ENCODE measurements at places on chromosomes 3 and 15. TPM values are rescaled to one million over a fixed set of nuclear protein-coding genes. Genes with fewer than 3 reads are reported as not detected.

The MYO9A gene
- 25.6 TPM for total RNA-seq

The TMEM45A gene
- 3.7 TPM for total RNA-seq

The THBS1 gene
- total RNA-seq, result 38.1 TPM

DNA sequence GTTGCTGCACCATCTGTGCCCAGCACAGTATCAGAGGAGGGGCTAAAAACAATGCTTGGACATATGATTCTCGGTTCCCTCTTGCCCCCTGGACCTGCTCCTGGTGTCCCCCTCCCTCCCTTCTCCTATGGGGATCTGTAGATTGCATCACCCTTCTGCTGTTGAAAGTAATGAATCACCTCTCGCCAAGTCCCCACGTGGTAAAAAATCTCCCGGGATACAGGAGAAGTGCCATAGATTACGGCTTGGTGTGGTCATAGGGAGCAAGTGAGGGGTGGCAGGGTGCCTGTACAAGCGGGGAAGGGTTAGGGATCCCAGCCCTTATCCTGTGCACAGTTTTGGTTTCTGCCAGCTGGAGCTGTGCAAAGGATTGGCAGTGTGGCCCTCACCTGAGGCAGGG, 37.7 kb downstream of the AMOTL2 start:
- no peak for DNase-seq

GRCh38 chr3:151838574-151839312, 24.8 kb downstream of the AADAC start:
- no peak for DNase-seq

DNA sequence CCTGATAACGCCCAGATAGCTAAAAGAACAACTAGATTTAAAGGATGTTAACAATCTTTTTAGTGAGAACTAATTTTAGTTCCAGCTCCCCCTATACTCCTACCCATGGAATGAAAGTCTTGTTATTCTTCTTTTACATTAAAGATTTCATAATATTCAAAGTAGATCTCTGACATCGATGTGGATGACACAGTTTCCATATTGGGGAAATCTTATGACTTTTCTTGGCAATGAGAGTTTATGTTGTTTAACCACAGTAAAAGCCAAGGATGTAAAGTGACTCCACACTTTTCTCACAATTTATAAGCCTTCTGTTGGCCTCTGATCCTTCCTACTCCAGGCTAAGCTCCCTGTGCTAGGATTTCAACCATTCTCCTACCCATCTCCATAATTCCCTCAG, 332.6 kb upstream of the KCNMB2 start:
- no peak for DNase-seq

DNA sequence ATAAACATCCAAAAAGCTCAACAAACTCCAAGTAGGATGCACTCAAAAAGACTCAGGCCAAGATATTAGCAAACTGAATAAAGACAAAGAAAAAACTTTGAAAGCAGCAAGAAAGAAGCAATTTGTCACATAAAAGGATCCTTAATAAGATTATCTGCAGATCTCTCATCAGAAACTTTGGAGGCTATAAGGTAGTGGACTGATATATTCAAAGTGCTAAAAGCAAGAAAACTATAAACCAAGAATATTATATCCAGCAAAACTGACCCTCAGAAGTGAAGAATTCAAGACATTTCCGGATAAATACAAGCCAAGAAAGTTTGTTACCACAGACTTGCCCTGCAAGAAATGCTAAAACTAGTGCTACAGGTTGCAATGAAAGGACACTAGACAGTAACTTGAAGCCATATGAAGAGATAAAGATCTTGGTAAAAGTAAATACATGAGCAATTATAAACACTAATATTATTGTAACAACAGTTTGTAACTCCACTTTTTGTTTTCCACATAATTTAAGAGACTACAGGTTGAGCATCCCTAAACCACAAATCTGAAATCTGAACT, 23.6 kb downstream of the C3orf33 start:
- DNase-seq, result no peak

Data from heart left ventricle (tissue), 16 donors.